ENCODE measurements at places on chromosomes 7 and 10.
A peak's percentile ranks its signal among the peaks of the same experiment; 100 is the strongest.

GRCh38 chr7:132461032-132461592 is 115.2 kb downstream of the PLXNA4 start:
- DNase-seq, result no peak

- peak; percentile 51 for DNase-seq
Measured at GRCh38 chr10:91596825-91597196, 36.1 kb downstream of the PPP1R3C start.

DNA sequence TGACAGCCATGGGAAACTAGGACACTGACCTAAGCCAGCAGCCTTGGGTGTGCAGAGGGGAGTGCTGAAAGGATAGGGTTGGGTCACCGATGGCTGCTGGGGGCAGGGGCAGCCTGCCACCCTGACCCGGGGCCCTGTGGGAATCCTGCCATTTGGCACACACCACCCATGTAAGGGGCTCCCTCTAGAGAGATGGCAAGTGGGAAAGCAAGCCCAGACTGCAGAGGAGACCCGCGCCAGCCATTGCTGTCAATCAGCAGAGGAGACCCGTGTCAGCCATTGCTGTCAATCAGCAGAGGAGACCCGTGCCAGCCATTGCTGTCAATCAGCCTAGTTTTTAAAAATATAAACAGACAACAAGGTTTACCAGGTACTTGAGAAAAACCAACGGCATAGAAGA is 27.4 kb upstream of the PRKAG2 start:
- DNase-seq, result no peak

DNA sequence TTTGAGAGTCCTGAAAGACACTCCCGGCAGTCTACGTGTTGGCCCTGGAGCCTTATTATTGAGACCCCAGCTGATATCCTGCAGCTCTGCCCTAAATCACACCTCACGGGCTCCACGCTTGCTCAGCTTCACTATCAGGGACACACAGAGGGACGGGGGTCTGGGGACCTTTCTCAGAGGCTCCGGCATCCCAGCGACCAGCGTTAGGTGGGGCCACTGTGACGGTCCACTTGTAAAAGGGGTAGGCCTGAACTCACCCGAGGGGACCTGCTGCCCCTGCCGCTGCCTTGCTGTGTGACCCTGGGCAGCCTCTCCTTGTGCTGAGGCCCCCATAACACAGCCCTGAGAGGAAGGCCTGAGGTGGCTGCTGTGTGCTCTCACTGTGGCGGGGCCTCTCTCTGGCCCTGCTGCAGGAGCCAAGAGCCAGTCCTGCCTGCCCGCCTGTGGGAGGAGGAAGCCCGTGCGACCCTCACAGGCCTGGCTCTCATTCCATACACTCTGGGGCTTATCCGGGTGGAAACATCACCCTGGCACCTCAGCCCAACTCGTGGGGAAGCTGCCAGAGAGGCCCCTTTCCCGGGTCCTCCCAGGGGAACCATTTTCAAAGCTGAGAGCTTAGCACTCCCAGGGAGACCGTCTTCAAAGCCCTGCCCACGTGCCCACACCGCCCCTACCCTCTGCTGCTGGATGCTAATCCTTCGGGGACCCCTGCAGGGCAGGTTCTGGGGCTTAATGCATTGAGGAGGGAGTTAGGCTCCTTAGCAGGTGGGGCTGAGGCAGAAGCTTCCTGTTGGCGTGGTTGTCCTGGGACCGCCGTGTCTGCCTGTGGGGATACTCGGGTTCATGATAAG is 21.7 kb downstream of the AQP1 start:
- no peak for DNase-seq

GRCh38 chr7:102439963-102440795 is 6.8 kb downstream of the ORAI2 start:
- DNase-seq, result peak; percentile 97

DNA sequence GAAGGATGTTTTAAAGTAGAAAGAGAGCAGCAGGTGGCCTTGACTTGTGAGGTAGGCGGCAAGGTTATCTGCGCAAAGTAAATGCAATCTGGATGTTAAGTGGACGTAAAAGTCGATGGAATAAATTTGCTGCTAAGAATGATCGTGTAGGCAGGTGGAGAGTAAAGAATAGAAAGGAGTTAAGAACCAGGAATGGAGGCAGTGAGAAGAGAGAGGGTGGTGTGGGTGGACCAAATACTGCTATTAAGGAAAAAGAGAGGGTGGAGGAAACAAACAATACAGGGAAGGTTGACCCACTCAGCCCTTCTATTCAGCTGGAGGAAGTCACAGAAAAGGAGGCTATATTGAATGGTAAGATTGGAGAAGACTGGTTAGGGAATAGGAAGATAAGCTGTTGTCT is 1.9 kb upstream of the CUL1 start:
- DNase-seq, result no peak

GRCh38 chr10:68135922-68136792 is 26.9 kb downstream of the MYPN start:
- peak; percentile 70 for DNase-seq

- DNase-seq, result no peak
Measured at GRCh38 chr10:11134411-11134810, 116.7 kb downstream of the CELF2 start.

DNA sequence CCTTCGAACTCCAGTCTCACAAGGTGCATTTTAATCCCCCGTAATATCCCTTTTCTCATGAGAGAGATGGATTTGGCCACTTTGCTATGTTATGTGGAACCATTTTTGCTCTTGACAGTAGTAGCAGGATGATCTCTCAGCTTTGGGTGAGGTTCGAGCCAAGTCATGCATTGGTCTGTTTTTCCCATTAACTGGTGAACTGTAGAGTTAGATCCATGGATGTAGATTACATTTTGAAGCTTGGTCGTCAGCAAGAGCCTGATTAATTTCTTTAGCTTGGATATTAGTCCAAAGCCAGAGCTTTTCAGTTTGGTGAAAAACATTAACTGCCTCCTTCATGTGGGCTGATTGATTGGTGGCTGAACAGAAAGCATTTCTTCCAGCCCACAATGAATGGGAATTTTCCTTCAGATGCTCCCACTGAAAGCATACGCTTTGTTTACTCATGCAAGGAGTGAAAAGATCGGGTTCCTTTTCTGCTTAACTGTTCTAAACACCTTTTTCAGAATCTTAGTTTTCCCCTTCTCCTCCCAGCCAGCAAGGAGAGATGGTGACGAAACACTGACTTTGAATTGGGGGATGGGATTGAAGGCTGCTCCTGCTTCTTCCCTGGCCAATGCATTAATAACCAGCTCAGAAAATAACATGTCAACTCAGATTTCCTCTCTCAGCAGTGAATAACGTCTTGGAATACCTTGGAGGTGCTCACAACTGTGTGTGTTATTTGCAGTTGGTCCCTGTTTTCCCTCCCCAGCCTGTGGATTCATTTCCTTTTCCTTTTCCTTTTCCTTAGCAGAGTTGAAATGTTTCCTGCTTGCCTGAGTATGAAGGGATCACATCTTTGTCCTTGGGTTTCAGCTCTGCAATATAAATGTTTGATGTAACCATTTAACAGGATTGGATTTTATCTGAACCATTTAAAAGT is 351.8 kb upstream of the FZD8 start:
- peak; percentile 79 for DNase-seq

GRCh38 chr7:2661602-2662272 is 26.3 kb upstream of the AMZ1 start:
- no peak for DNase-seq

DNA sequence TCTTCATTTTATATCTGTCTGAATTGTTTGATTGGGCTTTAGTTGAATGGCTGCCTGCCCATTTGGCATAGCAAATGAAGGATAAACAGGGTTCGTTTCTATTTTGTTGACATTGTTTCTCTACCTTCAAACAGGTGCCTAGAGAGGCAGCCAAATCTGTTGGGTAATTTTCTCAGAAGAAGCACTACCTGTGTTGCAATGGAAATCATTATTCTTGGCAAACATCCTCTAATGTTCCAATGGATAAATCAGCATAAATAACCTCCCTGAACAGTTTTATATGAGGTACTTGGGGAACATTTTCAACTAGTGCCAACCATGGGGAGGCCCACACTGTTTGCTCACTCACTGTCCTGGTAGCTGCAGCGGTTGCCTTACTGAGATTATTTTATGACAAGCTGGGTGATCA is 64.4 kb upstream of the PLPP4 start:
- no peak for DNase-seq

DNA sequence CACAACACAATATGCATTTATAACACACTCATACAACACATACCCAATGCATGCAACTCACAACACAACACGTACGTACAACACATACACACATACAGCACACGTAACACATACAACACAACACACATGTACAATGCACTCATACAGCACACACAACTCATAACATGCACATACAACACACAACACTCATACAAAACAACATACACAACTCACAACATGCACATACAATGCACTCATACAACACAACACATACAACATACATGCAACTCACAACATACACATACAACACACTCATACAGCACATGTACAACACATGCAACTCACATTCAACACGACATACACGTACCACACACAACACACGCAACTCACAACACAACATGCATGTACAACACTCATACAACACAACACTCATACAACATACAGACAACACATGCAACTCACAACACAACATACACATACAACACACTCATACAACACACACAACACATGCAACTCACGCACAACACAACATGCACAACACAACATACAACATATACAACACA is 21.8 kb downstream of the DIP2C start:
- no peak for DNase-seq

DNA sequence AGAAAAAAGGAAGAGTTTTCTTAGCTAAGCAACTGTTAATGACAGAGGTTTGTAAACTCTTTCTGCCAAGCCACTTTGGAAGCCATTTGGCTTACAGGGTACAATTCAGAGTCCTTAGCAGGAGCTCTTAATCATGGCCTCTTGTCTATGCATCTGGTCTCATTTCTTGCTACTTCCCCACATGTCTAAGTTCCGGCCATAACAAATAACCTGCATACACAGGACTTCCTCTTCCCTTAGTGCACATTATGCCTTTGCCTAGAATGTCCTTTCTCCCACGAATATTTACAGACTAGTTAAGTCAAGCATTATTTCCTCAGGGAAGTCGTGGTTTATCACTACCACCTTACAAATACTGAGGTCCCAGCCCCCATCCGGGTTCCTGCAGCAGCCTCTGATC is 8.6 kb upstream of the UPF2 start:
- DNase-seq, result no peak

All from kidney capillary endothelial cell (primary cell).